GM12865 (cell line): ENCODE measurements at places on chromosomes 2 and 18.

DNA sequence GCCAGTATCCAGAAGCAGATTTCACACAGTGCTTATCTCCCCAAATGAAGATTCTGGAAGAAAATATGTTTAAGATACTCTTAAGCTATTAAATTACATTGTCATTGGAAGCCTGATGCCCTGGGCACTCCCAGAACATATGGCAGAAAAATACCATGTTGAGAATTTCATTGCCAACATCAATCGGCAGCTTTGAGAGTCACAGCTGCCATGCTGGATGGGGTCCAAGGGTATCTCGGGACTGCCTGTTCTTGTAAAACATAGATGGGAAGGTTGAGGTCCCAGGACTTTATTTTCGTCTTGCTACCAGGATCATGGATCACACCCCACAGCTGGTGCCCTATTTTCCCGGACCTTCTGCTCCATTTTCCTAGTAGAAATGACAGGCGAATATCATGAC is 632.5 kb downstream of the SUCLG1 start:
- DNase-seq = no peak

- DNase-seq = no peak
Measured at GRCh38 chr2:159065313-159065712, 96.9 kb downstream of the TANC1 start.

- no peak for DNase-seq
Measured at GRCh38 chr2:43086451-43087221, 139.8 kb downstream of the ZFP36L2 start.

GRCh38 chr2:241228860-241229516 is 40.5 kb downstream of the ANO7 start:
- no peak for DNase-seq

DNA sequence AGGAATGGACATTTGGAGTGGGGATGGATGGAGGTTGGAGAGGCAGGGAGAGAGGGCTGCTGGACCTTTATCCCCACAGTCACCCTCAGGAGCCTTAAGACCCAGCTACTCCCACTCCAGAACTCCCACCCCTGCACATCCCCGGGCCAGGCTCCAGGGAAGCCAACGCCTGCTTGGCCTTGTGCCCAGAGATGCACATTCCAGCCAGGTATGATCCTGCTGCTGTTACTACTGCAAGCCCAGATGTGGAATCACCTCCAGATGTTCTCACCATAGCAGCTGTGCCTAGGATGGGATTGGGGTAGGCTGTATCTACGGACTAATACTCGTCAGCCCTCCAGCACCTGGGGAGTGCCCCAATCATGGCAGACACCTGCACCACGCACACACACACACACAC is 71.7 kb downstream of the ZFP36L2 start:
- no peak for DNase-seq

- DNase-seq = no peak
Measured at GRCh38 chr18:22197668-22198067, 28.3 kb downstream of the GATA6 start.

DNA sequence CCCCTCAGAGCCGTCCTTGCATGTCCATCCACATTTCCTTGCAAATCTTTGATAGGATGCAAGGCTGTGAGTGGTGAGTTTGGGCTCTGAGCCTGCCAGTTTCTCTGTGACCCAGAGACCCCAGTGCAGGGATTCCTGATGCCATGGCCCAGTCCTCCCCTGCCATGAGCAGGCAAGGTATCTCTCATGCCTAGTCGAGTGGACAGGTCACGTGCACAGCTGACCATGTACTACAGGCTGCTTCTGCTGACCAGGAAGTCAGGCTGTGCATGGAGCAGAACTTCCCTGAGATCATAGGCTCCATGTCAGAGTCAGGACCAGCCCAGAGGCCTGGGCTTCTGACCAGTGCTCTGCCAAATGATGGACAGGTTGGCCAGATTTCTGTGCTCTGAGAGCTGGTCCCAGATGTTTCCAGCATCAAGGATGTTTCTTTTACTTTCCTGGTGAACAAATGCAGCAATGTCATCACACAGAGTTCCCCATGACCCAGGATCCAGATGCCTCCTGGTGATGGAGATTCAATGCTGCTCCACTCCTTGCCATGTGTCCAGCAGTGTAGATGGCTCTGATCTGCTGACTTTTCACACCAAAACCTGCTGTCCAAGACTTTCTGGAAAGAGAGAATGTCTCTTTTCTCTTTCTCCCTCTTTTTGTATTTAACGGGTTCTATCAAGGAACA is 321.6 kb upstream of the HS6ST1 start:
- DNase-seq = no peak

GRCh38 chr2:119377993-119378345 is 11.2 kb downstream of the DBI start:
- no peak for DNase-seq

DNA sequence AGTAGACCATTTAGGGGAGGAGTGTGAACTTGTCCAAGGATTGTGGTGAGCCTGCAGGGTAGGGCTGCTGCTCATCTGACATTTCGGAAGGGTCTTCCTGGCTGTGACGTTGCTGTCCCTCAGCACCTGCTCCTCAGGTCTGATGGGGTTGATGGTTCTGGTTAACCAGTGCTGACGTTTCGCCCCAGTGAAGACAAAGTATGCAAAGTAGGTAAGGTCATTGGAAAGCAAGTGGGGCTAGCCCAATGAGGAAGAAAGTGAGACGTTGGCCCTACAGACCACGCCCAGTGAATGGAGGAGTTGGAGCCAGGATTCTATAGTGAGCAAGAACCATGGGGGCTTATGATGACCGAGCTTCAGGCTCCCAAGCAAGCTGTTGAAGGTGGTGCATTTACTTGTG is 33.4 kb upstream of the ZNF396 start:
- DNase-seq = peak; percentile 53

- no peak for DNase-seq
Measured at GRCh38 chr2:10877651-10878111, 34.1 kb upstream of the KCNF1 start.

- DNase-seq = no peak
Measured at GRCh38 chr2:149858216-149858615, 270.6 kb upstream of the MMADHC start.

DNA sequence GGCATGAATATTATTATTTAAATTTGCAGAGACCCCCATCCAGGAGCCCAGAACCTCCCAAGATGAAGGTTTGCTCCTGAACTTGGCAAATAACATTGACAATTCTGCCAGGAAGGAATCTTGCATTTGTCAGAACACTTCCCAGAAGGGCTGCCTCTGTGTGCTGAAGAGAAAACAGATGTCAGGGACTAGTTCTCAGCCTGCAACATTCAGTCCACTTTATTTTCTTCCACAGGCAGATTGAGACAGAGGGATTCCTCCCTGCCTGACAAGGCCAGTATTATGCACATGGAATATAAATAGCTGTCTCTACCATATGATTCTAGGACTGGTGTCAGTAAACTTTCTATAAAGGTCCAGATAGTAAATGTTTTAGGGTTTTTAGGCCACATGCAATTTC is 171.5 kb upstream of the SIX2 start:
- DNase-seq = no peak

DNA sequence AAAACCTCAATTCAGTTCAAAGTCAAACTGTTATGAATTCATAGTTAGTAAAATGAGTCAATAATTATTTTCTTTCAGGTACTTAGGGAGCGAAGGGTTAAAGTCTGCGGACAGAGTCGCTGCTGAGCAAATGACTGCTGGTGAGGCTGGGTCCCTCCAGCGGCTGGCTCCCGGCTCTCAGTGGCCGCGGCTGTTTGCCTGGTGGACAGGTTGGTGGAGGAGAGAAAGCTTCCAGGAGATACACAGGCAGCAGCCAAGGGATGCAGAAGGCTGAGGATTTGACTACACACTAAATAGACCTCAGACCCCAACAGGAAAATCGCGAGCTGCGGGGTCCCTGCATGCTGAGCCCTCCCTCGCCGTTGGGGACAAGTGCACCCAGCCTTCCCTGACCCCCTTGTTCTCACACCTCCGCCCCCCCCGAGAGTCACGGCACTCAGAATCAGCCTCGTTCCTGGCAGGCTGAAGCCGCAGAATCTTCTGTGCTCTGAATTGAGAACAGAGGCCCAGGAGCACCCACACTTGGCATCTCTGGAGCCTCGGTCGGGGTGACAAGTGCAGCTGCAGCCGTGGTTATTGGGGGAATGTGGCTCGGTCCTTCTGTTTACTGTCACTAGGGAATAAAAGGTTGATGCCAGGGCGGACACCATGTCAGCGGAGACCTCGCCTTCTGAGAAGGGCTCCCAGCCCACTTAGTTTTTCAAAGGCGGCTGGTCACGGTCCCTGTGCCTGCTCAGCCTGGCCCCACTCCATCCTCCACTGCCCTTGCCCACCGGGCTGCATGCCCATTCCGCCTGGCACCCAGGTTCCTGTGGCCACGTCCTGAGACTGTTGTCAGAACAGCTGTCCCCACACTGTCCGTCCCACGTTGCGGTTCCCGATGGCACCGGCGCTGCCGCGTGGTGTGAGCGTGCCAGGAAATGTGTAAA is 74.0 kb downstream of the SLC66A2 start:
- DNase-seq = no peak

GRCh38 chr2:178882666-178883440 is 75.6 kb upstream of the TTN start:
- no peak for DNase-seq

DNA sequence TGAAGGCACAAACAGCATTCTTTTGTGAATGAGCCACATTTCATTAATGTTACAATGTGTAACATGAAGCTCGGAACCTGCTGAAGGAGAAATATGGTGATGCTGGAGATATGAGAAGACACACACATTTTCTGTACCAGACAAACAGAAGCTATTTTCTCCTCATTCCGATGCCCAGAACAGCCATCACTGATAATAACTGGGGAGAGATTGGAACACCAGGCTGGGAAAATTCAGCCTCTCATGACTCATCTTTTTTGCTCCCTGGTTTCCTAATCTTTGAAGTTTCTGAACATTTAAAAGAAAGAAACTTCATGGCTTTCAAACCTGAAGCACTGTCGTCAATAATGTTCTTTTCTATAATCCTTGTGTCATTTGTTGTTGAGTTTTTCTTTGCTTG is 110.9 kb downstream of the LYPD6 start:
- DNase-seq = no peak

DNA sequence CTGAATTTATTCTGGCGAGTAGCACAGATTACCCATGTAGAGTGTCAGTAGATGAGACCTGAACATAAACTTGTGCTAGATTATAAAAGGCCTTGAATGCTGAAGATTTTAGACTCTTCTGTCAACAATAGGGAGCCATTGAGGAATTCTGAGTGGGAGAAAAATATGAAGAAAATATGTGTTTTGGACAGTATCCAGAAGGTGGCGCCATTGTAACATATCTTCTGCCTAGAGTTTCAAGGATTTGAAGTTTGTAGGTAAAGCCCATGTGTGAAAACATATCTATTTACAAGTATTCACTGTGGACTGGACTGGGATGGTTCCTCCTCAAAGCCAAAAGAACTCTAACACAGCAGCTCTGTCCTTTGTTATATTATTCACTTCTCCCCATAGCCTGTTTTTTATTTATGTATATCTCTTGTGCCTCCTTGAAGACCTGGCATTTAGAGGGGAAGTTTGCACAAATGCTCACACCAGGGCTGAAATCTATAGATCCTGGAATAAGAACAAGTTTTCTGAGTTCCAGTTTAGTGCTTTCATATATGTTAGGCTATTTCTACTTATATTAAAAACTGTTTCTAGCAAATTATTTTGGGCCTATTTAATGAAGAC is 124.9 kb downstream of the RDH14 start:
- peak; percentile 48 for DNase-seq

DNA sequence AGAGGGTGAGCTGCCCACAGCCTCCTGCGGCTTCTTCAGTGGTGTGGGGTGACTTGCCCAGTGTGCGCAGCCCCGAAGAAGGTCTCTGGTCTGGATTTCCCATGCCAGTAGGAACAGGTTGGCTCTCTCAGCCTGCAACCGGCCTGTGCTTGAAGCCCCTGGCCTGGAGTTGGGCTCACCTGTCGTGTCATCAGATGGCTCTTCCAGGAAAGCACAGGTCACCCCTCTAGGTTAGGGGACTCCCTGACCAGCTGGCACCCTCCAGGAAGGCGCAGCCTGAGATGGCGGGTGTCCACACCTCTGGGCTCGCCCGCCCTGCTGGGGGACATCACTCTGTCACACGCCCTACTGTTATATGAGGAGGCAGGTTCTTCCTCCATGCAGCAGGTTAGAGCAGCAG is 179.8 kb downstream of the SEPTIN10 start:
- DNase-seq = no peak

DNA sequence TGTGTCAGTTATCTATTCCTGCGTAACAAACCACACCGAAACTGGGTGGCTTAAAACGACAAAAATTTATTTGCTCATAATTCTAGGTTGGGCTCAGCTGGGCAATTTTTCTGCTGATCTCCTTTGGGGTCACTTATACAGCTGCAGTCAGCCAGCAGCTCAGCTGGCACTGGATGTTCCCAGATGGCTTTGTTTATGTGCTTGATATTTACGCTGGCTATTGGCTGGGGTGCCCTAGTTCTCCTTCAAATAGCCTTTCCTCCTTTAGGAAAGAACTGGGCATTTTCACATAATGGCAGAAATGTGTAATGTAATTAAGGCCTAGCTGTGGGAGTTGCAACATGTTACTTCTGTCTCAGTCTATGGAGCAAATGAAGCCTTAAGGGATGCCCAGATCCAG is 142.2 kb downstream of the B3GNT2 start:
- no peak for DNase-seq

GRCh38 chr18:10682368-10682714 is 156.5 kb downstream of the NAPG start:
- DNase-seq = peak; percentile 41

- DNase-seq = peak; percentile 12
Measured at GRCh38 chr18:65091744-65092329, 659.0 kb upstream of the CDH7 start.

- no peak for DNase-seq
Measured at GRCh38 chr2:170222842-170223241, 44.9 kb downstream of the MYO3B start.

DNA sequence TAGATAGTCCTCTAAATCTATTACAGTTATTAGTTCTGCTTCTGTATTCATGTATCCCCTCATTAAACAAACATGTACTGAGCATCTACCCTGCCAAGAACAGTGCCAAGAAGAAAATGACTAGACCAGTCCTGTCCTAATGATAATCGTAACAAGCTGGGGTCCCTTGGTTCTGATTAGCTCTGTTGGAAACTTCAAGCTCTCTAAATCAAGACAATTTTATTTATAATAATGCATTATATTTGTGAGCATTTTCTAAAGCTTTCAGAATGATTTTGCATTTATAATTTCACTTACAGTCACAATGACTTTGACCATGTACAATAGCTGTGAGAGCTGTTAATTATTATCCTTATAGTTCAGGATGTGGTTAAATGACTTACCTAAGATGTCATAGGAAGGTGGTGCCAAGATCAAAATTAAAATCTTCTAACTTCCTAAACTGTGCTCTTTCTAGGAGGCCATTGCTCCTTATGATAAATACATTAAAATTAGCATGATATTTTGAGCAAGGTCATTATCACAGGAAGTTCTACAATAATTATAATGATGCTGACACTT is 336.5 kb upstream of the SLC39A10 start:
- DNase-seq = no peak

- no peak for DNase-seq
Measured at GRCh38 chr2:3148716-3149115, 228.9 kb downstream of the EIPR1 start.

DNA sequence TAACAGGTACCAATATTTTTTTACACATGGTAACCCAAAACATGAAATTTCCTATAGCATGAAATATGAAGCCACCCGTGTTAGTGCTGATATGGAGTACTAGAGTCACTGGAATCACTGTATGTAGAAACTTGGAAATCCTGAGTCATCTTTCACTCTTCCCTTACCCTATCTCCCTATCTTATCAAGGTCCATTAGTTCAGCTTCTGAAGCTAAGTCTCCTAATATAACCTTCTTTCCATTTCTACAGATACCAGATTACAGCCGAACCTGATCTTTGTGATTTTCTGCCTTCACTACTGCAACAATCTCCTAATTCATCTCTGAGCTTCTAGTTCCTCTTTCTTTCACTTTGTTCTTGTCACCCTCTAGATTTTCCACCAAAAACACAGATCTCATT is 59.0 kb downstream of the SEPTIN10 start:
- no peak for DNase-seq
